ENCODE measurements at places on chromosomes 4 and X. TPM values are rescaled to one million over a fixed set of nuclear protein-coding genes. Genes with fewer than 3 reads are reported as not detected.
A peak's percentile ranks its signal among the peaks of the same experiment; 100 is the strongest.

DNA sequence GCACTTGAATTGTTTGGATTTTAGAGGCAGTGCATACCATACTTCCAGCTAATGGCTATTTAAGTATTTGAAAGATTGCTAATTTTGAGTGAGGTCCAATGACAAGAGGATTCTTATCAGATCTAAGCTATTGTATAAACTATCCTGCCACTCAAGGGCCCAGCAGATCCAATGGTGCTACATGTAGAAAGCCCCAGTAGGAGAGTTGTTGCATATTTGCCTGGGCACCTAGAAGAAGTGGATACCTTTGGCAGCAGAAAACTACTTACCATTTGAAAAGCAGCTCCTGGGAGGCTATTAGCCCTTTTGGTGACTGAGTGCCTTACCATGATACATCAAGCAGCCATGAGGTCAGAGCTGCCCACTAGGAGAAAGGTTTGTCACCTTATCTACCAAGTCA is 447.3 kb downstream of the C4orf33 start:
- no peak for DNase-seq

DNA sequence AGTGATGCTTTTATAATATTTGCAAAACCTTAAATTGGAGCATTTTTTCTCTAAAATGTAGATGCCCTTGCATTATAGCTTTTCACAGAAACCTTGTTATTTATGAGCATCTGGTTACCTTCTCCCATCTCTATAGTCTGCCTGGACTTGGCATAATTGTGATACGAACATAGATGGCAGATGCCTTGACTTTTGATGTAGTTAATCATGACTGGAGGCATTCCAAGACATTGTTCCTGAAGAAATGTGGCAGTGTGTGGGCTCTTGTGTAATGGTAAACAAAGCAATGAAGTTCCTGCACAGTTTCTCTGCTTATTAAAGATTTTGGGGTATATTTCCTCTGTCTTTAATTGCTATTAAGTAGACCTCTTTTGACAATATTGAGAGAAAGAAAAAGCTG is 500.1 kb downstream of the PCDH19 start:
- DNase-seq, result no peak

The AMBN gene
- total RNA-seq, result not detected

The ZNF718 gene
- 13.0 TPM for total RNA-seq

- no peak for DNase-seq
These were observed 77.6 kb upstream of the ETNPPL start for GRCh38 chr4:108840426-108840975.

- no peak for DNase-seq
These were observed 677 bp upstream of the NONO start for GRCh38 chrX:71282514-71283402.

DNA sequence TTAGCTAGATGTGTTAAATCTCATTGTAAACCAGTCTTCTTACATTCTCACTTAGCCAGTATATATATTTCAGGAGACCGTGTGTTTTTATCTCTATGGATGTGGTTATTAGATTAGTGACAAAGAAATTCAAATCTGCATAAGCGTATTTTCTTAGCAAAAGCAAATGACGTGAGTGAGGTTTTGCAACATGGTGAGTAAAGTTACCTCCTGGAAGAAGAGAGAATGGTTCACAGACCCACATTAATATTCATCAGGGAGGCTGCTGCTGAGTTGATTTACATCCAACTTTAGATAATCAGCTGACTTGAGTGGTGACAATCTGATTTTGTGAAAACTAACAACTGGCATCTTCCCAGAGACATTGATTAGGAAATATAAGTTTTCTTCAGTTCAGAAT is 589.9 kb upstream of the GALNT7 start:
- no peak for DNase-seq

The AMER1 gene
- total RNA-seq, result 5.4 TPM

The IL15 gene
- 1.2 TPM for total RNA-seq

The STARD8 gene
- total RNA-seq, result 14.3 TPM

The RAB41 gene
- 1.3 TPM for total RNA-seq

DNA sequence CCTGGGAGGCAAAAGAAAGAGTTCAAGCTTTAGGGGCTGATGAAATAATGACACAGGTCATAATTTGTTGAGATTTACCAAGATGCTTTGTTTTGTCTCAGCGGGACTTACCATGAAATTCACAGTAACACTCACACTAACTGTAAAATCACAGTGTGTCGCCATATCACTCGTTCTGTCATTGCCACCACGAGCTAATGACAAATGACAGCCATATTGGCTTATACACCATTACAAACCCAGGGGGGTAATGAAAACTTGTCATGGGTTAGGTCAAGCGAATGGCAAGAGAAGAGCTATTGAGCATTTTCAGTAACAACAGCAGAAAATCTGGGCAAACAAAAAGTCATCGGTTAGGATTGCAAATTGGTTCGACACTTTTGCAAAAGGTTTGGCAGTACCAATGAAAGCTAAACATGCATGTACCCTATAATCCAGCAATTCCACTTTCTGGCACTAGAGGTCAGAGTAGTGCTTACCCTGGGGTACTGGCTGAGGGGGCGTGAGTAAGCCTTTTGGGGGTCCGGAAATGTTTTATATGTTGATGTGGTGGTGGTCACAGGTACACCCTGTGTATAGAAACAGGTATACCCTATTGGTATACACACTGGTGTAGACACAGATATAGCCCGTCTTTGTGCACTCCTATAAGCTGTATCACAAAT is 83.9 kb upstream of the RAI2 start:
- DNase-seq, result peak; percentile 4

The ADGRL3 gene
- 23.5 TPM for total RNA-seq

The IL2 gene
- not detected for total RNA-seq

The KIT gene
- 8.7 TPM for total RNA-seq

The DNAAF6 gene
- total RNA-seq, result not detected

- DNase-seq, result no peak
These were observed 503.2 kb downstream of the PACRGL start for GRCh38 chr4:21203416-21203815.

- no peak for DNase-seq
These were observed 18.5 kb downstream of the GC start for GRCh38 chr4:71765350-71765749.

- no peak for DNase-seq
These were observed 46.9 kb downstream of the ADGRG4 start for GRCh38 chrX:136347706-136348105.

- no peak for DNase-seq
These were observed 74.6 kb upstream of the SPOCK3 start for GRCh38 chr4:167308876-167309275.

The SLC49A3 gene
- total RNA-seq, result 2.6 TPM

- DNase-seq, result no peak
These were observed 115.0 kb upstream of the LDB2 start for GRCh38 chr4:17013382-17014006.

- DNase-seq, result no peak
These were observed 3.4 kb downstream of the UGT2A1 start for GRCh38 chr4:69649629-69650028.

DNA sequence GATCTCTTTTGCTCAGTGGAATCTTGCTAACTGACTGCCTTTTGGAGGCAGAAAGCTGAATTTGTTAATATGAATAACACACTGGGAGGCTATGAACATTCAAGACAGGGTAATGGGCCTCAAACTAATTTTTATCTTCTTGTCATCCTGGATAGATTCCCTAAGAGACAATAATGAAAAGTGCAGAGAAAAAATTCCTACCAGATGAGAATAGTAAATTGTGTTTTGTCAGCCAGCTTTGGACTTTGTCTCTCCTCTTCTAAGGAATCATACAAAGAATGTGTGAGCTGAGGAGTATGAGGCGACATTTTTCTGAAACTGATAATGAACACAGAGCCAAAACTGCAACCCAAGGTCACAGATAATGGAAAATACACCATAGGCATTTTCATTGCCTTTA is 649.3 kb downstream of the IQCM start:
- DNase-seq, result no peak

DNA sequence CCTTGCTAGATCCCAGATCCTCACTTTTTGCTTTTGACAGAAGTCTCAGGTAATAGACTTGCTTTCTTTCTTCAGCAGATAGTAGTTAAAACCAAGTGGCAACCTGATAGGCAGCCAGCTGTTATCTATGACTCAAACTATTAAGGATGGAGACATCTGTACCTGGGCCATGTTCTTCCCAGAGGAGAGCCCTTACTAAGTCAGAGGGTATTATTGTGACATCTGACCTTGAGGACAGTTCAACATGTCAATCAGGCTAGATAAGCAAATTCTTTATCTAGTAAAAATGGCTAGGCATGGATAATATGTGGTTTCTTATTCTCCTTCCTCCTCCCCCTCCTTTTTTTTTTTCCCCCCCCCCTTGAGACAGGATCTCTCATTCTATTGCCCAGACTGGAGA is 39.2 kb downstream of the TRIM2 start:
- DNase-seq, result no peak

GRCh38 chrX:104749951-104750610 is 184.1 kb downstream of the IL1RAPL2 start:
- no peak for DNase-seq

DNA sequence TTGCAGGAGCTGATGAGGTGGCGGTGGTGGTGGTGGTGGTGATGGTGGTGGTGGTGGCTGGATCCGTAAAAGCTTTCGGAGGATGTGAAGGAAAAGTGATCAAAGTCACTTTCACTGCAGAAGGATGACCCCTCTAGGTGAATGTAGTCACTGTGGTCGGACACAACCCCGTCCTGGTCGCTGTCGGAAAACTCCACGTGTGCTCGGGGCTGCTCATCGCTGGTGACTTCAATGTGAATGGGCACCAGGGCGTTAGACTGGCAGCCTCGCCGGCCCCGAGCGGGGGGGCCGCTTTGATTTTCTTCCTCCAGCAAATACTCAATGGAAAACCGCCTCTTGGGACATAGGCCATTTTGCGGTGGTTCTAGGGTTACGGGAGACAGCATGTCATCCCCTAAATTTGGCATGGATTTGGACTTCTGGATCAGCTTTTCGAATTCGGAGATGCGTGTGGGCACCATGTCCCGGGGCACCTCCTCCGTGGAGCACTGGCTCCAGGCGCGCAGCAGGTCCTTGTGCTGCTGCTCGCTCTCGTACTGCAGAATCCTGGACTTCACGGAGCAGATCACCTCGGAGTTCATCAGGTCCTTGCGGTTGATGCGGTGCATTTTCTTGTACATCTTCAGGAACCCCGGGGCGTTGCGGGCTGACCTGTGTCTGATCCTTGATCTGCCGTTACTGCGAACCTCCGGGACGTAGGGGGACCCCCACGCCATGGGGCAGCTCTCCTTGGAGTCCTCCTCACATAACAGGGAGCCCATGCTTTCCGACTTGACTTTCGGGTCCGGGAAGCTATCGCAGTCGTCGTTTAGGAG is 88.3 kb upstream of the PDLIM3 start:
- no peak for DNase-seq

The FAM47E gene
- total RNA-seq, result 12.3 TPM

The TMEM164 gene
- total RNA-seq, result 445 TPM

GRCh38 chr4:111269439-111269838 is 646.6 kb upstream of the PITX2 start:
- no peak for DNase-seq

The UGT2A1 gene
- total RNA-seq, result not detected

The CFAP299 gene
- 0.17 TPM for total RNA-seq

The CXorf49 gene
- total RNA-seq, result not detected

- DNase-seq, result no peak
These were observed 37.9 kb downstream of the PDGFC start for GRCh38 chr4:156933633-156934258.

- no peak for DNase-seq
These were observed 22.8 kb downstream of the GPRIN3 start for GRCh38 chr4:89284828-89285227.

The PCDH11X gene
- total RNA-seq, result 0.14 TPM

- DNase-seq, result no peak
These were observed 31.0 kb upstream of the FGF5 start for GRCh38 chr4:80235451-80235850.

DNA sequence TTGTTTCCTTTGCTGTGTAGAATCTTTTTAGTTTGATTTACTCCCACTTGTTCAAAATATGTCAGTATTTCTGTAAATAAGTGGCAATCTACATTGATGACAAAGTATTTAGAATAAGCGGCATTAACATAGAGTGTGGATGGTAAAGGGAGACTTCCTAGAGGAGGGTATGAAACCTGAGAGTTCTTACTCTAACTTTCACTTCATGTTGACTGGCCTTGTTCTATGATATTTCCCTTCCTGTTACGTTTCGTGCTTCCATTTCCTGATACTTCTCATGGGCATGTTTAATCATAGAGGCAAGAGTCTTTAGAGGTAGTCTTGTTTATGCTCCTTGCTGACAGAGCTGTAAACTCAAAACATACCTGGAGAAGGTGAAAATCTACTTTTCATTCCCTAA is 408.9 kb downstream of the GLUD2 start:
- no peak for DNase-seq

The ZDHHC15 gene
- total RNA-seq, result 2.6 TPM

The CT45A6 gene
- total RNA-seq, result not detected

The SPATA4 gene
- 10.2 TPM for total RNA-seq

DNA sequence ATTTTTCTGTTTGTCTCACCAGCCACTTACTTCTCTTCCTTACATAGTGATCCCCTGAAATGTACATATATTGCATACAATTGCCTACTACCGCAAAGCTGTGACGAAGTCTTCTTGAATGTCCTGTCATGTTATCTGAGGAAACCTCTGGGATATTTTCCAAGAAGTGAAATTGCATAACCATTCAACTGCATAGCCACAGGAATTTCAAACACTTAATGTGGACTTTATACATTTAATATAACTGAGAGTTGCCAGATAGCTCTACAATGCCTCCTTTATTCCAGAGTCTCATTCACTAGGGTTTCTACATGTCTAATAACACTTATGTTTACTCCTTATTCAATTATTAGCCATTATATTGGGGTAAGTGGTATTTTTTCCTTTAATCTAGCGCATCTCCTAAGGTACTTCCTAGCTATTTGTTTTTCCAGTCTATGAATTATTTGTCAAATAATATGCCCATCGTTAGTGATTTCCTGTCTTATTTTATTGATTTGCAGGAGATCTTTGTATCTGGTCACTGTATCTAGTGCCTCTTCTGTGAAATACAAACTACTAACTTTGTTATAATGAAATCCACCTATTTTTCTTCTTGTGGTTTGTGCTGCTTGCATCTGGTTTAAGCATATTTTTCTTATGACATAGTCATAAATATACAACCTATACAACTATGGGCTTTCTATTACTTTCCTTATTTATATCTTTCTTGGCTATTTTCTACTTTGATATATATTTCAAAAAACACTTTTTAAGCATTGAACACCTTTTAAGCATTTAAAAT is 69.2 kb upstream of the GRID2 start:
- peak; percentile 45 for DNase-seq

The HS3ST1 gene
- 6.7 TPM for total RNA-seq

DNA sequence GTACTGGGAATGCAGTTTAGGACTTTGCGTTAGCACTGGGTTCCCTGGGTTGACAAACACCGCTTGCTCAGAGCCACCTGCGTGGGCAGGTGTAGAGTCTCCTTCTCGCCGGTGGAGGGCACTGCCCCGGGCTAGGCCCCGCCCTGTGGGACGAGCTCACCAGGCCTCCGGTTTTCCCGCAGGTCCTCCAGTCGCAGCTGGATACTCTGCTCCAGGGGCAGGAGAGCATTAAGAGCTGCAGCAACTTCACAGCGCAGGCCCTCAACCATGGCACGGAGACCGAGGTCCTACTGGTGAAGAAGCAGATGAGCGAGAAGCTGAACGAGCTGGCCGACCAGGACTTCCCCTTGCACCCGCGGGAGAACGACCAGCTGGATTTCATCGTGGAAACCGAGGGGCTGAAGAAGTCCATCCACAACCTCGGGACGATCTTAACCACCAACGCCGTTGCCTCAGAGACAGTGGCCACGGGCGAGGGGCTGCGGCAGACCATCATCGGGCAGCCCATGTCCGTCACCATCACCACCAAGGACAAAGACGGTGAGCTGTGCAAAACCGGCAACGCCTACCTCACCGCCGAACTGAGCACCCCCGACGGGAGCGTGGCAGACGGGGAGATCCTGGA is 49.2 kb upstream of the MND1 start:
- DNase-seq, result no peak

The SCARB2 gene
- total RNA-seq, result 392 TPM
